ENCODE measurements at places on chromosomes 2 and 18.

- no peak for DNase-seq
Observed at GRCh38 chr2:241965931-241966412, 96.4 kb downstream of the RTP5 start.

DNA sequence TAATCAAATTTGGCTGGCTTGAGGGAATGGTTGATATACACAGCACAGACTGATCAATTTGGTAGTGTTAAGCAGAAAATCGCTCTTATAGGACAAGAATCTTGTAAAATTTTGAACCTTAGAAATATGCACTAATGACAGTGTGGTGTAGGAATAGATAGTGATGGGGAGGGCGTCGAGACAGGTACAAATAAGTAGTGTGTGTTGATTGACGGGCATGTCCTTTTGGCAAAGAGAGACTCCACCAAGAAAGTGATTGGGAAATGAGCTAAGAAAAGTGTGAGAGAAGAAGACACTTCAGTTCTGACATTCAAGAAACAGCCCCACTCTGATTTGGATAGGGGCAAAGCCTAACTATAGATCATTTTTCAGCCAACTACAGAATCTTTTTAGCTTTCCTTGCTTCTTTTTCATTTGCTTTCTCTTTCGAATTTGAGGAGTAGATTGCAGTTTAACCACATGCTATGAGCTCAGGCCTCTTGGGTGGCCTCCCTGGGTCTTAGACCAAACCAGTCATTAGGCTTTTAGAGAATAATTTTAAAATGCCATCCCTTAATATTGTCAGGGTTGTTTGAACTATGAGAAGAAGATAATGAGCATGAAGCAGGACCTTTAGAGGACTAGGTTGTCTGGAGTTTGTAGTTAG lies 127.1 kb downstream of the CERS6 start:
- no peak for DNase-seq

DNA sequence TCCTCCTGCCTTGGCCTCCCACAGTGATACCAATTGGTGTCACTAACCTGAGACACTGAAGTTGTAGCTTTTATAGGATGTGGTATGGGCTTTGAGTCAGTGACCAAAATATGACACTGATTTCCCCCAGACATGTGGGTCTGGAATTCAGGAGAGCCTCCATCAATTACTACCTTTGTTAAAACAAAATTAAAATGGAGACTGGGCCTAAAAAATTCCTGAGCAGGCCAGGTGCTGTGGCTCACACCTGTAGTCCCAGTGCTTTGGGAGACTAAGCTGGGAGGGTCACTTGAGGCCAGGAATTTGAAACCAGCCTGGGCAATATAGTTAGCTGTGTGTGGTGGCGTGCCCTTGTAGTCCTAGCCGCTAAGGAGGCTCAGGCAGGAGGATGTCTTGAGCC lies 36.9 kb upstream of the LIPG start:
- no peak for DNase-seq

GRCh38 chr18:76927223-76927725 lies 104.9 kb downstream of the ZNF236 start:
- no peak for DNase-seq

DNA sequence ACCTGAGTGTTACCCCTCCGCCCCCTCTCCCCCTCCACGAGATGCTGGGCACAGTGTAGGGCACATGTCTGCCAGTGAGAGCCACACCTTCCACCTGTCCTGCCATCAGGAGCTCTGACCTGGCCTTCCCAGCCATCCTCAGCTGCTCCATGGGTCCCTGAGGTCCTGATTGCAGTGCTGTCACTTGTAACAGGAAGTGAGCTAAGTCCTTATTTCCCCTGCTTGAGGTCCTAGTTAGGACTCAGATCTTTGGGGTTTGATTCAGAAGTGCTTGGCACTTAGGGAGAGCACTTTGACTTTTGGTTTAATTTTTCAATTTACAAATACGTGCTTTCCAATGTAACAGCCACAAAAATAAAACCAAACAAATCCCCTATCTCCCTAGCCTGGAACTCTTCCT lies 125.5 kb downstream of the WDSUB1 start:
- no peak for DNase-seq

- no peak for DNase-seq
Observed at GRCh38 chr2:126616606-126617069, 39.3 kb upstream of the GYPC start.

- no peak for DNase-seq
Observed at GRCh38 chr2:20615466-20616241, 35.2 kb downstream of the HS1BP3 start.
